Germinal center (tissue), 1 donor: ENCODE measurements at places on chromosomes 11 and 22.
A peak's percentile ranks its signal among the peaks of the same experiment; 100 is the strongest.

GRCh38 chr11:109362059-109362458 lies 59.9 kb upstream of the C11orf87 start:
- no peak for DNase-seq

- no peak for DNase-seq
These were observed 9.2 kb downstream of the ANO9 start for GRCh38 chr11:432501-433100.

GRCh38 chr11:11987503-11988022 lies 20.9 kb downstream of the DKK3 start:
- no peak for DNase-seq

GRCh38 chr11:4066910-4067309 lies 27.7 kb upstream of the RRM1 start:
- no peak for DNase-seq

DNA sequence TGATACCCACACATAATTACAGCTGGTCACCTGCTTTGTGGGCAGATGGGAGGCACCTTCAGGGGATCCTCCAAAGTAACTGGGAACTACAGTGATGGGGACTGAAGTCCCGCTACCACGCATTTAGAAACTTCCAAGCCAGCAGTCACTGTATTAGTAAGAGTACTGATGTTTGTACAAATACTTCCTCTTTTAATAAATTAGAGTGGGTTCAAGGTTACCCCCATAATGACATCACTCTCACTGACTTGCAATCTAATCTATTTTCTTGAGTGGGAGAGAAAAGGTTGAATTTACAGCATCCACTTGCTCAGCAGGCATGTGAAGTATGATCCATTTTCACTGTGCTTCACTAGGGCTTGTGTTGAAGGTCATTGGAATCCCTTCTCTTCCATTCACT lies 72.1 kb upstream of the TIMP3 start:
- DNase-seq: no peak

DNA sequence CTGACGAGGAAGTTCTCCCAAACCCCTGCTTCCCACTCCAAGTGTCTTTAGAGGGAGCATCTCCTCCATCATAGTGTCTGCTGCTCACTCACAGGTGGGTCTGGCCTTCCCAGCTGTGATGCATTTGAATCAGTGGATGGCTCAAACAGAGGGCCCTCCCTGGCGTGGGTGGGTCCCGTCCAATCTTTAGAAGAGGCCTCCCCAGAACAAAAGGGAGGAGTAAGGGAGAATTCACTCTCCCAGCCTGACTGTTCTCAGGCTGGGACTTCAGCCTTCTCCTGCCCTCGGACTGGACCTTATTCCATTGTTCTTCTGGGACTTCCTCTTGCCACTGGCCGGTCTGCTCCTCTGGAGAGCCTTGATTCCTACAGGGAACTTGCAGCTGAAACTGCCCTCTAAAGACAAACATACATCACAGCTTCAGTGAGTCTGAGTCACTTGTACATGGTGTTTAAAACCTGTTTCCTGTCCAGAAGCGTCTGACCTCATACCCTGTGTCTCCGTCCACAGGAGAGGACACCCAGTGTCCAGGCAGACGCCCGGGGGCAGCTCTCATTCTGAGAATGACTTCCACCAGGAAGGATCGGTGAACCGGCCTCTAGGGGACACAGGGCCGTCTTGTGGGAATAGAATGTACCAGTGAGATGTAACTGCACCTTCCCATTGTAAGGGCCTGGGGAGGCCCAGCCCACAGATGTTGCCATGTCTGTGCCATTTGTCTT lies 234.7 kb downstream of the BRD1 start:
- DNase-seq: no peak

GRCh38 chr11:132973686-132974085 lies 558.6 kb downstream of the OPCML start:
- no peak for DNase-seq

- DNase-seq: no peak
These were observed 2.9 kb upstream of the SLC6A5 start for GRCh38 chr11:20596205-20597153.

GRCh38 chr11:10823152-10823579 lies 14.4 kb upstream of the EIF4G2 start:
- DNase-seq: no peak

DNA sequence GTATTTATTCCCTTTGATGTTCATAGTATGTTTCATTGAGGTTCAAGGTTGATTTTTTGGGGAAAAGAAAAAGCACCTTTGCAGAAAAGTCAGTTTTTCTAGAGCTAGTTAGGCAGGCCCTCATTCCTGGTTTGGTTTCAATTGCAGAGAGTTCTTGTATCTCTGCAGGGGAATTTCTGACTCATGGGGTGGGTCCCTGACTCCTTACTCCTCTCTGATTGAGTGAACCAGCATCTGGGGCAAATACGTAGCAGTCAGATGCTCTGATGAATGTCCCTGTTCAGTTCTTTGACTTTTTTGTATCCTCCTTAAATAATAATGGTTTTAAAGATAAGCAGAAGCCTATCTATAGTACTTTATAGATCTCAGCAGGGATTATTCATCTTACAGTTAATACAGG lies 7.7 kb upstream of the NCR3LG1 start:
- no peak for DNase-seq

GRCh38 chr22:37752189-37753087 lies 55.3 kb upstream of the GCAT start:
- no peak for DNase-seq

DNA sequence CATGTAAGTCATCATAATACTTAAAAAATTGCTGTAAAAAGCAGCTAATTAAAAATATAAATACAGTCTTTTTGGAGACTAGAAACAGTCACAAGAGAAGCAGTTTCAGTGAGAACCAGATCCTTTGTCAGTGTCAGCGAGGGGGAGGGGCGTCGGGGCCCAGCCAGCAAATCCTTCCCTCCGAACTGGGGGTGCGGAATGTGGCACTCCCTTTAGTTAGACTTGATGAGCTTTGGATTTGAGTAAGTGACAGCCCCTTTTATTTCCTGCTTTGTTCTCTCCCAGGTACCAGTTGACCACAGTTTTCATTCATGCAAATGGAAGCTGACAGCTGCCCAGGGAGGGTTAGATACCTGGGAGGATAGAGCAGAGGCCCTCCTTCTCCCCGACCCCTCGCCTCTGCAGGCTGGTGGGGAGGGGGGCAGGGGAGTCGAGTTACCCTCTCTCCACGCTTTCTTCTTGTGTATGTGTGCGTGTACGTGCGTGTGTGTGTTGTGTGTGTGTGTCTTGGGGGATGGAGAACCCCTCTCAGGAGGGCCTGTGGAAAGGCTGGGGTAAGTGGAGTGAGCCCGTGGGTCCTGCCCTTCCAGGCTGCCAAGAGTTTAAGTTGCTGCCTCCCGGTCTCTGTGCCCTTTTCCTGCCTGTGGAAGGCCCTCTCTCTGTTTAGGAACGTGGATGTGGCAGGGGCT lies 38.3 kb downstream of the PTPRJ start:
- no peak for DNase-seq

DNA sequence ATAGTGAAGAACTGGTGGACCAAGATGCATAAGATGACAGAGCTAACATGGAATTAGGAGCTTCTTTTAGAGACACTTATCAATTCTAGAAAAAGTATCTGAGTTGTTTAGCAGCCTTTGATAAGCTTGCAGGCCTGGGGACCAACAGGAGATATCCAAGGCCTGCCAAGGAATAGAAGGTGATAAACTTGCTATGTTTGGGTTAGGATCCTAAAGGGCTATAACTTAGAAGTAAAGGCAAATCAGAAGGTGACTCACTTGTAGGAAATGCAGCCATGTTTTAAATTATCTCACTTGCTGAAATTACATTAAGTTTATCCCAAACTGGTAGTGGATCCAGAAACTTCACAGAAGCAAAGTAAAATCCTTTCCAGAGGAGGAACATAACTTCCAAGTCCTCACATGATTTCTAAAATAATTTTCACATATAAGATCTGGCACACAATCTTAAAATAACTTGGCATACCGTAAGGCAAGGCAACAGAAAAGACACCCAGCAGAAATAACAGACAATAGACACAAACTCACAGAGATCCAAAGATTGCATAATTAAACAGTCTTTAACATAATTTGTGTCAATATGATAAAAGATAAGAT lies 69.6 kb upstream of the TEAD1 start:
- no peak for DNase-seq

- DNase-seq: peak; percentile 32
These were observed 845 bp downstream of the MPPED2 start for GRCh38 chr11:30585125-30585891.

GRCh38 chr11:18615628-18616392 lies 16.2 kb downstream of the MISFA start:
- no peak for DNase-seq

- peak; percentile 71 for DNase-seq
These were observed 4.8 kb upstream of the POU2F3 start for GRCh38 chr11:120235024-120235628.

DNA sequence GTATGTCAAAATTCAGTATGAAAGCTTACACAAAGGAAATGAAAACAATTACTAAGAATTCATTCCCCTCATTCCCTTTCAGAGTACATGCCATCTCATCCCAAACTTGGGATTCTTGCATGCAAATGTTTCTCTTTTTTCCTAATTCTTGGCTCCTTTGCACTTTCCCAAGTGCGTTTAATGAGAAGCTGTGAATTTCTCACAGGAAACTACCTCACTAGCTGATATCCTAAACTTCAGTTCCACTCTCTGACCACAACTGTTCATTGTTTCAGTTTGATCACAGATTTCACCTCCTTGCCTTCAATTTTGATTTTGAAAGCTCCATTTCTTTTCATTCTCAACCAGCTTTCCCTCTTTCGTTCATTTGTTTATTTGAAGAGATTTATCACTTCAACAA lies 5.9 kb upstream of the ARL14EP start:
- DNase-seq: no peak

- DNase-seq: no peak
These were observed 1153.0 kb upstream of the TENM4 start for GRCh38 chr11:80593648-80594374.

DNA sequence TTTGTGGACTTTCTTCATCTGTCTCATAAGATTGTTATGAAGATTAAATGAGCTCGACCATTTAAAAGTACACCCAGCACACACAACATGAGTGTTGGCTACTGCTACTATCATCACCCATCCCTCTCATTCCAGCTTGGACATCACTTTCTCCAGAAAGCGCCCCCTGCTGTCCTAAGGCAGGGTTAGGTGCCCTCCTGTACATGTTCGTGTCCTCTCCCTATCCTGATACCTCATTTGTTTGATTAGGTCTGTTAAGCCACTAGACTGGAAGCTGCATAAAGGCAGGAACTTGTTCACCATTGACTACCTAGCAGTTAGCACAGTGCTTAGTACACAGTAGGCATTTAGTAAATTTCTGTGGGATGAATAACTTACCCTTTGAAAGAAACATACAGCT lies 85.5 kb downstream of the ENTHD1 start:
- DNase-seq: peak; percentile 15

GRCh38 chr11:10597877-10598351 lies 29.4 kb upstream of the LYVE1 start:
- no peak for DNase-seq

DNA sequence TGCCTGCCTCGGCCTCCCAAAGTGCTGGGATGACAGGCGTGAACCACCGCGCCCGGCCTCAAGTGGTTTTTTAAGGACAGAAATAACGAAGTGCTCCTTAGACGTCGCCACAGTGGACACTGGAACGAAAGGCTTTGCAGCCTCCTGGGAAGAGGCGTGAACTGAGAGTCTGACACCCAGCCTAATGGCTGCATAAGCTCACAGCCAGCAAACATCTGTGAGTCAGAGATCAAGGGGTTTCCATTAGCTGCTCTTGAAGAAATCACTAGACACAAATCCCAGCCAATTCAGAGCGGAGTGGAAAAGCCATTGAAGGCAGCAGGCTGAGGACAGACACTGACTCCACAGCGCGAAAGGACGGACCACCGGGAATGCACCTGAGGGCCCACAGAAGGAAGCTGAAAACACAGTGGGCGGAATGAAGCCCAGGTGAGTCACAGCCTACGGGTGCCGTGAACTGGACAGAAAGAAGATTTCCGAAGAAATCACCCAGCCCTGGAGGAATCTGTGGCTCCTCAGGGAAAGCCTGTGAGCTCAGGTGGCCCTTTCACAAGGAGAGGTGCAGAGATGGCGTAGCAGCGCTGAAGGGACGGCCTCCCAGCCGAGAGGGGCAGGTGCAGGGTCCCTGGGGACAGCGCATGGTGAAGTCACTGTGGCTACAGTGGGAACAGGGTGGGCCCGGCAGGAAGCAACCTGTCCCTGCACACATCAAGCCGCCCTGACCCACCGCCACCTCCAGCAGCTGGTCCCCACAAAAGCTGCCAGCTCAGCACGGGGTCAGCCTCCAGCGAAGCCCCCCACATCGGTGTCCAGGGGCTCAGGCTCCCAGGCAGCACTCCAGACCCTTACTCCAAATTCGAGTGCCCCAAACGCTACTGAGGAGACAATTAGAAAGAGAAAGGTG lies 11.6 kb downstream of the LMNTD2 start:
- DNase-seq: no peak

- no peak for DNase-seq
These were observed 202.4 kb downstream of the BARX2 start for GRCh38 chr11:129578006-129578405.

DNA sequence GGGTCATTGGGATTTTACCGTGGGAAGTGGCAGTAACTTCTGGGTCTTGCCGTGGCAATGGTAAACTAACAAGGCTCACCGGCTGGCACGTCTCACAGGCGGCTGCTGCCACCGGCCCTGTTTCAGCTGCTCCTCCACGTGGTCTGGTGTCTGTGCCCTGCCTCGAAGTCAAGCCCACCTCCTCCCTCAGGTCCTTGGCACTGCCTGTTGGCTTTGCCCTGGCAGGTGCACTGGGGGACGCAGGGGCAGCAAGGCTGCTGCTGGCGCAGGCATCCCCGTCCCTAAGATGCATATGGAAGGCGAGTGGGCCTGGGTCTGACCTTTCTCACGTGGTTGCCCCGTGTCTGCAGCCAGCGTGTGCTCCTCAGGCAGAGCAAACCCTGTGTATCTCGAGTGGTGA lies 783.6 kb downstream of the BRD1 start:
- DNase-seq: no peak

DNA sequence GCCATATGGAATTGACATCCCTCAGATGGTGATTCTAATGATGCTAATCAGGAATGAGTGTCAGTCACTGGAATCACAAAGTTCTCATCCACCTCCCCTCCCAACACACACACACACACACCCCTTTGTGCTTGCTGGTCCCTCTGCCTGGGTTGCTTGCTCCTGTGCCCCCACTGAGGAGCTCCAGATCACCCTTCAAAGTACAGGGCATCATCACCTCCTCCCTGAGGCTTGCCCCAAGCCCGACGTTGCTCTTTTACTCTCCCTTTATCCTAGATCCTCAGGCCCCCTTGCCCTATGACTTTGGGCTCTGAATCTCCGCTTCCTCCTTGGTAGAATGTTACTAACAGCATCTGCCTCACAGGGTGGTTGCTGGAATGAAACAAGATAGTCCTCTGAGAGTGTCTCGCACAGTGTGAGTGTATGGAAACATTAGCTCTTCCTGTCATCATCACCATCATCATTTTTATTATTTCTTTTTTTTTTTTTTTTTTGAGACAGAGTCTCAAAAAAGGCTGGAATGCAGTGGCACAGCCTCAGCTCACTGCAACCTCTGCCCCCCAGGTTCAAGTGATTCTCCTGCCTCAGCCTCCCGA lies 3.4 kb downstream of the TOM1 start:
- no peak for DNase-seq

GRCh38 chr22:27990879-27991278 lies 71.8 kb upstream of the PITPNB start:
- DNase-seq: no peak
